Transverse colon (tissue), 4 donors: ENCODE measurements at places on chromosomes 11 and 22. TPM values are rescaled to one million over a fixed set of nuclear protein-coding genes. Genes with fewer than 3 reads are reported as not detected.
A peak's percentile ranks its signal among the peaks of the same experiment; 100 is the strongest.

Gene PANX1
- 12.5 TPM for total RNA-seq

Gene BARX2
- 7.0 TPM for total RNA-seq

Gene TNKS1BP1
- 122 TPM for total RNA-seq

Gene CASP5
- total RNA-seq = 27.2 TPM

GRCh38 chr22:24834845-24835570 lies 29.0 kb downstream of the SGSM1 start:
- DNase-seq = no peak

DNA sequence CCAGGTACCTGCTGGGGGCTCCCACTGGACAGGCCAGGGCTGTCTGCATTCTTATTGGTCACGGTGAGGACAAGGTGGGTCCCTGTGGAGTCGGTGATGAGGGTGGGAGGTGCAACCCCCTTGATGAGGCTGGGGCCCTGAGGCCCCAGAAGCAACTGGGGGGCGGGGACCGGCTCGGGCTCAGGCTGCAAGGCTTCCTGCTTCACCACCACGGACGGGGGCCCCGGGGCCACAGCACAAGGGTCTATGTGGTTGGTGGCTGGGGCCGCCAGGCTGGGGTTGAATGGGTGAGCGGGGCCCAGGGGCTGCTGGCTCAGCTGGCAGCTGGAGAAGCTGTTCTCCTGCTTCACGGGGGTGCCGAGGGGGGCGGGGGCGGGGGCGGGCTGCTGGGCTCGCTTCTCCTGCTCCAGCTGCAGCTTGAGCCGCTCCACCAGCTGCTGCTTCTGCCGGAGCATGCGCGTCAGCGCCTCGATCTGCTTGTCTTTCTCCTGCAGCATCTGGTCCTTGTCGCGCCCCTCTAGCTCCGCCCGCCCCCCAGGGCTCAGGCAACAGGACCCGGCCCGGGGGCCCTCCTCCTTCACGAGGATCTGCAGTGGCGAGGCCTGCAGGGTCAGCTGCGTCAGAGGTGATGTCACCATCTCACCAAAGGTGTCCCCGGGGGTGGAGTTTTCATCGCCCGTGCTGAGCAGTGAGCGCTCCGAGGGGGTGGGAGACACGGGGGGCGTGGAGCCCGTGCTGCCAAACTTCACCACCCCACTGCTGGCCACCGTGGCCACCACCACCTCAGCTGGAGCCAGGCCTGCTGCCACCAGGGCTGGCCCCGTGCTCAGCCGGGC lies 48.2 kb downstream of the SGSM3 start:
- DNase-seq = peak; percentile 32

GRCh38 chr22:24141586-24141985 lies 39.7 kb upstream of the SUSD2 start:
- DNase-seq = peak; percentile 31

GRCh38 chr11:107928767-107929507 lies 689 bp downstream of the RAB39A start:
- peak; percentile 10 for DNase-seq

DNA sequence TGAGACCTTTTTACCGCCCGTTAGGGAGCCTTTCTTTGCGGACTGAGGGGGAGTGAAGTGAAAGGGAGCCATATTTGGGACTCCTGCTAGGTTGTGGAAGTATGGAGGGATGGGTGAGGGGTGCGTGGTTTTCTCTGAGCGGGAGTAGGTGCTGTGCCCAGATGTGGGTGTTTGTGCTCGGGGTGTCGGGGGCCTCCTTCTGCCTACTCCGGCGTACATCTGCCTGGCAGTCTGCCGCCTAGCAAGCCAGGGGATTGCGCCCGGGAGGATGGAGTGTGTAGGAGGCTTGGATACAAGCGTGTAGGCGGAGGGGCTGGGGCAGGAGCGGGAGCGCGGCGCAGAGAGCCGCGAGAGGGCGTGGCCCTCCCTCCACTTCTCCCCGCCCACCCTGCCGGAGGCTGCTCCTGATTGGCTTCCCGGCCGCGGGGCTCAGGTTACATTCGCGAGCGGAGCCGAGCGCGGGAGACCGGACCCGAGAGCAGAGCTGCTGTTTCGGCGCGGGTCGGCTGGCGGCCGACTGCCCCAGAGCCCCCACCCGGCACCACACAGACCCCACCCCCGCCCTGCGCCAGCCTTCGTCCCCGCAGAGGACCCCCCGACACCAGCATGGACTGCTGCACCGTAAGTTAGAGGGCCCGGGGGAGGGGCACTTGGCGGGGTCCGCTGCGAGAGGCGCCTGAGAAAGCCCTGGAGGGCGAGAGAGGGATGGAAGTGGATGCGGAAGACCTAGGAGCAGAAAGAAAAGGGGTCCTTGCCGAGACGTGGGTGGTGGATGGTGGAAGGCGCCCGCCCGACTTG lies at the start of gene NRGN:
Gene NRGN (plus strand): TSS at position 464 of the 798 bp plus-strand sequence. CDS start 143 bp downstream, at position 607.
- peak; percentile 92 for DNase-seq

DNA sequence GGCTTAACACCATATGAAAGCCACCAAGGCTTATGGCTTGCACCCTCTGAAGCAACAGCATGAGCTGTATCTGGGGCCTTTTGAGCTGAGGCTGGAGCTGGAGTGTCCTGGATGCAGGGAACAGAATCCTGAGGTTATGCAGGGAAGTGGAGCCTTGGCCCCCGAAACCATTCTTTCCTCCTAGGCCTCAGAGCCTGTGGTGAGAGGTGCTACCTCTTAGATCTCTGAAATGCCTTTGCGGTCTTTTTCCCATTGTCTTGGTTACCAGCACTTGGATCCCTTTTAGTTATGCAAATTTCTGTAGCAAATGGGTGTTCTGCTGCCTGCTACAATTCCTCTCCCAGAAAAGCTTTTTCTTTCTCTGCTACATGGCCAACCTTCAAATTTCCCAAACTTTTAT lies 72.7 kb upstream of the CLPB start:
- DNase-seq = no peak

- no peak for DNase-seq
These were observed 102.9 kb downstream of the MTNR1B start for GRCh38 chr11:93072229-93072914.
